ENCODE measurements at places on chromosomes 2 and 18.
A peak's percentile ranks its signal among the peaks of the same experiment; 100 is the strongest.

GRCh38 chr2:112600634-112601033 lies 16.2 kb downstream of the CHCHD5 start:
- H3K4me1 ChIP-seq: no peaks in the 10 kb centered on the region
- H3K27ac ChIP-seq: no peak overlapping the region
- H3K4me3 ChIP-seq: no peak overlapping the region

DNA sequence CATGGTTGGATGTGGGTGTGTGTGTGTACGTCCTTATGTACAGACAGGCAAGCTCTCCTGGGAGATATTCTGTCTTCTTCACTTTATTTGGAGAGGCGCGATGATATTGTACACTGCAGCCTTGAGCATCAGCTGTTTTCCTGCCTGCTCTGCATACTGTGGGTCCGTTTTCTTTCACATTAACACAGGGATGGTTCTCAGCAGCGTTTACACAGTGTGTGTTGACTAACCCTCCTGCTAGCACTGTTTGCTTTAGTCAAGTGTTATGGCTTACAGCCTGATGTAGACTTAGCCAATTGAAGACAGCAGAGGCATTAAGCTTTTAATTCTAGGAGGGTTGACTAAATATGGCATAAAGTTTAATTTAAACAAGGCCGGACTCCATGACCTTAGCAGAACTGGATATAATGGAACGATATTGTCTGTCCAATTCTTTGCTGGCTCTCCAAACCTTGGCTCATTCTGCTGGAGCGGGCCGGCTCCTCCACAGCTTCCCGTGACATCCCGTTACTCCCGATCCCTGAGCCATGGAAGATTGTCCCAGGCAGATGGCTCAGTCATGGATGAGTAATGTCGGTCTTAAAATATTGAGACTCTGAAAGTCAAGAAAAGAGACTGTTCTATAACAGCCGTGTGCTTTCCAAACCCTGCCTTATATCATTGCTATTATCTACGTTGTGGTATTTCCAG lies 134.7 kb downstream of the TPGS2 start:
- H3K36me3 ChIP-seq: no peaks in the 10 kb centered on the region
- no peak overlapping the region for H3K4me3 ChIP-seq
- H3K27me3 ChIP-seq: no peaks in the 10 kb centered on the region
- peaks cover 5% of the 10 kb centered on the region for H3K4me1 ChIP-seq
- peak; percentile 16 for DNase-seq
- no peak overlapping the region for H3K27ac ChIP-seq

DNA sequence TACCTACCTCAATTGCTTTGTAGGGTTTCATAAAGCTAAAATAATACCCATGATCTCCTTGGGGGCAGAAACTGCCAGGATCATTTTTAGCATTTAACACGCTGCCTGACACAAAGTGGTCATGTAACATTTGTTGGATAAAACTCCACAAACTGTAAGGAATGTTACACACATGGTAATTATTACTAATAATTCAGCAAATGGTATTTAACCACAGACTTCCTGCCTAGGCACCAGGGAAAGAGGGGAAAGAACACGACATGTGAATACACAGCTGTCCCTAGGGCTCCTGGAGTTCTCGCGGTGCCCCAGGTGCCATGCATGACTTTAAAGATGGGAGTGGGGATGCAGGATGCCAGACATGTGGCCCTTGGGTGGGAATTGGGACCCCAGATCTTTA lies 43.5 kb downstream of the ASAP2 start:
- H3K4me3 ChIP-seq: no peak overlapping the region
- no peaks in the 10 kb centered on the region for H3K27me3 ChIP-seq
- H3K27ac ChIP-seq: peak overlapping the region; percentile 1
- peaks cover 36% of the 10 kb centered on the region for H3K4me1 ChIP-seq
- H3K36me3 ChIP-seq: no peaks in the 10 kb centered on the region

DNA sequence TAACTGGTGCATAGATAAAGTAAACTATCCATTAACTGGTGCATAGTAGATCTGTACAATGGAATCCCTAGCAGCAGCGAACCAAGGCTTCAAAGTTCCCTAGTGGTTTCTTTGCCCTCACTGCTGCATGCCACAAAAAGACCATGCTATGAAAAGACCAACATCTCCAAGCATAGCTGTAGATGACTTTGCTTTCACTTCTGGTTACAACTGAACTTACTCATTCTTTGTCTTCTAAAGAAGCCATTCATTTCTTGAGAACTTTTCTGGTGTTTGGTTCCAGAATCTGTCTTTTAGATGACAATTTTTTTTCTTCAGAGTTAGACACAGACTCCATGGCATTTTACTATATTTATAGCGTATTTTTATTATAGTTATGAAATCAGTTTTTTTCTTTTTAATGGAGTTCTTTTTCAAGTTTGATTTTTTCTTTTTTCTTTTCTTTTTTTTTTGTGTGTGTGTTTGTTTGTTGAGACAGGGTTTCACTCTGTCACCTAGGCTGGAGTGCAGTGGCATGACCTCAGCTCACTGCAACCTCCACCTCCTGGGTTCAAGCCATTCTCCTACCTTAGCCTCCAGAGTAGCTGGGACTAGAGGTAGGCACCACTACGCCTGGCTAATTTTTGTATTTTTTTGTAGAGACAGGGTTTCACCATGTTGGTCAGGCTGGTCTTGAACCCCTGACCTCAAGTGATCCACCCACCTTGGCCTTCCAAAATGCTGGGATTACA lies 63.6 kb downstream of the SLC35F5 start:
- H3K36me3 ChIP-seq: no peaks in the 10 kb centered on the region
- DNase-seq: no peak
- no peaks in the 10 kb centered on the region for H3K27me3 ChIP-seq
- H3K27ac ChIP-seq: peak overlapping the region; percentile 82

DNA sequence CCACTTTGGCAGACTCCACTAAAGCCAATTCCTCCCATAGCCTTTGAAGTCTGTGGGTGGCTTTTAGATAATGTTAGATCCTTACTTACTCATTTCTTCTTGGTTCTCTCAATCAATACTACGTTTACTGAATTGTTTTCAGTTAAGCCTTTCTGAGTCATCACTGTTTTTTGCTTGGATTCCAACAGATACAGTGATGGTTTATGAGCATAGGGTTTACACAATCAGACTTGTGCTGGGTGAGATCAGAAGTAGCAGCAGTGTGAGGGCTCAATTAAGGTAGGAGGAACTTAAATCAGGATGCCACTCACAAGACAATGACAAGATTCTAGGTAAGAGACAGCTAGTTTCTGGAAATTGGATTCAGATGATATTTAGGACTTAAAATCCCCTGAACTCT lies 297.7 kb upstream of the DOK6 start:
- no peak for DNase-seq
- no peaks in the 10 kb centered on the region for H3K27me3 ChIP-seq
- no peak overlapping the region for H3K27ac ChIP-seq
- H3K4me1 ChIP-seq: no peaks in the 10 kb centered on the region
- no peak overlapping the region for H3K4me3 ChIP-seq

GRCh38 chr2:122007577-122007976 lies 252.1 kb downstream of the TSN start:
- no peak overlapping the region for H3K27ac ChIP-seq
- DNase-seq: no peak
- H3K4me3 ChIP-seq: no peak overlapping the region
- no peaks in the 10 kb centered on the region for H3K4me1 ChIP-seq
- no peaks in the 10 kb centered on the region for H3K27me3 ChIP-seq
- no peaks in the 10 kb centered on the region for H3K36me3 ChIP-seq

DNA sequence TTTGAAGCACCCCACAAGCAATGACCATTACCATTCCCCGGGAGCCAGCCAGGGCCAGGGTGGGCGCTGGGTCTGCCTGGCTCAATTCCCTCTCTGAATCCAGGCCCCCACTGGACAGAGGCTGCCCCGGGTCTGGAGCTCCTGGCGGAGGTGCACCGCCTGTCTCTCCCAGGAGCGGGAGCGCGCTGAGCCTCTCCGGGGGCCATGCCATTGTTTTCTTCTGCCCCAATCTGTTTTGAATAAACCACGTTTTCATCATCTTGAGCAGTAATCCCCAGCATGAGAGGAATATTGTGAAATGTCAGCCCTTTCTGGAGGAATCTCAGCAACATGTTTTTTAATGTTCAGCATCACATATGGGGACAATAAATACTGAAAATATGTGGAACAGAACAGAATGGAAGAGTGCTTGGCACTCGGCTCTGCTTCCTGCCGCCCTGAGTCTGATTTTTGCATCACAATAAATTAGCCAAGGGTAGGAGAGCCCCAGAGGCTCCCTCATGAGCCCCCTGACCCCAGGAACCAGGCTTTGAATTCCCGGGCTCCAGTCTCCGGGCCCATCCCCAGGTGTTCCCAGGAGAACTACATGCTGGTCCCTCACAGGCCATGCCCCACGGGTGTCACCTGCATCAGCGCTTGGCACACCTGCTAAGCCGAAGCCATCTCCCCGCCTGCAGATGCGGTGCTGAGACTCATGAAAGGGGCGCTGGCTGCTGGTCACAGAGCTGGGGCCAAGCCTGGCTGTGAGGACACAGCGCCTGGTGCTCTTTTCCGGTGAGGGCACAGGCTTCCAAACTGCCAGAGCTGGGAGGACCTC lies 88.8 kb downstream of the INHBB start:
- H3K36me3 ChIP-seq: no peaks in the 10 kb centered on the region
- H3K27ac ChIP-seq: no peak overlapping the region
- H3K4me3 ChIP-seq: no peak overlapping the region
- no peaks in the 10 kb centered on the region for H3K27me3 ChIP-seq
- no peaks in the 10 kb centered on the region for H3K4me1 ChIP-seq
- DNase-seq: no peak

DNA sequence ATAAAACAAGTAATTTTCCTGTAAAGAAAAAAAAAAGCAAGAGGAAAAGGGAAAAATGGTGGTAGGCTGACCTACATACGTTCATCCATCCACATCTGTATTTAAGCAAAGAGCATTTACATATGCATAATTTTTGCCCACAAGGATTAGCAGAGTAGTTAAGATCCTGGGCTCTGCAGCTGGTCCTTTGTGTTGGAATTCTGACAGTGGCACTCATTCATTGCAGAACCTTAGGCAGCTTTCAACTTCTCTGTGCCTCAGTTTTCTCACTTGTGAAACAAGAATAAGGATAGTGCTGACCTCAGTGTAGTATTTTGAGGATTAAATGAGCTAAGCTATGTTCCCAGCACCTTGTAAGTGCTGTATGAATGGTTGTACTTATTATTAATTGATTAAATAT lies 211.3 kb downstream of the ARL4C start:
- no peak overlapping the region for H3K27ac ChIP-seq
- no peaks in the 10 kb centered on the region for H3K4me1 ChIP-seq
- no peaks in the 10 kb centered on the region for H3K36me3 ChIP-seq
- H3K4me3 ChIP-seq: no peak overlapping the region
- no peak for DNase-seq

GRCh38 chr2:225090746-225091145 lies 48.5 kb upstream of the DOCK10 start:
- no peak overlapping the region for H3K4me3 ChIP-seq
- H3K36me3 ChIP-seq: no peaks in the 10 kb centered on the region
- no peak for DNase-seq
- no peak overlapping the region for H3K27ac ChIP-seq

DNA sequence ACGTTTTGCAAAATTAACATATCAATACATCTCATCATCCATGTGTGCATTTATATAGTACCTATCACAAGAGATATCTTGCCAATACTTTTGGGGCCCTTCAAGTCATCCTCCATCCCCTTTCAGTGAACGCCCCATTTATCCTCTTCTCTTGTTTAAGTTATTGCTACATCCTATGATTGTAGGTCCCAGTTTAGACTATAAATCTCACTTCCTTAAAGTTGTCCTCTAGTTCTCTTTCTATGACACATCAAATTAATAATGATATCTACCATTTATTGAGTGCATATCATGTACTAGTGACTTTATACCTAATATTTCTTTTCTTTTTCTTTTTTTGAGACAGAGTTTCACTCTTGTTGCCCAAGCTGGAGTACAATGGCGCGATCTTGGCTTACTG lies 28.8 kb upstream of the FBXO11 start:
- H3K4me1 ChIP-seq: no peaks in the 10 kb centered on the region
- H3K27me3 ChIP-seq: no peaks in the 10 kb centered on the region
- DNase-seq: no peak
- no peak overlapping the region for H3K4me3 ChIP-seq

- no peak overlapping the region for H3K4me3 ChIP-seq
- H3K27me3 ChIP-seq: peaks cover 29% of the 10 kb centered on the region
- peaks cover 12% of the 10 kb centered on the region for H3K4me1 ChIP-seq
- no peak overlapping the region for H3K27ac ChIP-seq
Measured at GRCh38 chr2:238851026-238851425, 3.1 kb downstream of the TWIST2 start.

GRCh38 chr2:67919490-67919889 lies 143.3 kb downstream of the C1D start:
- DNase-seq: no peak
- peaks cover 9% of the 10 kb centered on the region for H3K4me1 ChIP-seq
- no peaks in the 10 kb centered on the region for H3K36me3 ChIP-seq
- no peak overlapping the region for H3K4me3 ChIP-seq
- H3K27me3 ChIP-seq: no peaks in the 10 kb centered on the region

- no peaks in the 10 kb centered on the region for H3K36me3 ChIP-seq
- no peak overlapping the region for H3K4me3 ChIP-seq
- no peaks in the 10 kb centered on the region for H3K27me3 ChIP-seq
- H3K27ac ChIP-seq: no peak overlapping the region
- H3K4me1 ChIP-seq: peaks cover 3% of the 10 kb centered on the region
- DNase-seq: no peak
Measured at GRCh38 chr2:216989340-216990129, 129.7 kb upstream of the TNP1 start.

DNA sequence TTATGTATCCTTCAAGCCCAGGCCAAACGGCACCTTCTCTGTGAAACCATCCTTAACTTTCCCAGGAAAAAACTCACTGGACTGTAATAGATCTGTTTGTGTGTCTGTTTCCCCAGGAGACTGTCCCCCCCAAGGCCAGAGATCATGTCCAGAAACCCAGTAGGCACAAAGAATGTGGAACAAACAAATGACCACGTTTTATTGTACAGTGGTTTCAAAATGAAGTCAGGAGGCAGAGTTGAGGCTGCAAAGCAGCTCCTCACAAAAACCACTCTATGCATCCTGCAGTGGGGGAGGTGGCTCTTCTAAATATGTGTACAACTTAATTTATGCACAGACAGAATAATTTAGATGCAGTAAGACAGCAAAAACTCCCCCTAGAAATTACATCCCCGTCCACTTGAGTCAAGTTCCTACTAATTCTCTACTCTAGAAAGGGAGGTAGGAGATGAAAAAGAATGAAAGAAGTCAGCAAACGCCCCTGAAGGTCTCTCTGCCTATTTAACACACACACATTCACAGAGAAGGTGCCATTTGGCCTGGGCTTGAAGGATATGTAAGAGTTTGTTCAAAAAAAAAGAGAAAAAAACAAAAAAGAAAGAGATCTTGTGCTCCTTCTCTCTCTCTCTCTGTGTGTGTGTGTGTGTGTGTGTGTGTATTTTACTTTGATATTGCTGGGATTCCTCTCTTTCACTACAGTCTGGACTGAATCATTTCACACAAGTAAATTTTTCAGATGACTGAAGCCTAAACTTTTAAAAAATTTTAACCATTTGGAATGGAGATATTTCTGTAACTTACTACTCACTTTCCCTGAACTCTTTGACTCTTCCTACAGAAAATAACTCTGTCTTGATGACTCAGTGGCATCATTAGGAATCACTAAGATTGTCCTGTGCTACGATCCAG lies 19.5 kb downstream of the BCL2 start:
- peaks cover 57% of the 10 kb centered on the region for H3K4me1 ChIP-seq
- no peak for DNase-seq
- no peaks in the 10 kb centered on the region for H3K27me3 ChIP-seq
- H3K36me3 ChIP-seq: no peaks in the 10 kb centered on the region
- no peak overlapping the region for H3K4me3 ChIP-seq
- H3K27ac ChIP-seq: peak overlapping the region; percentile 79

- no peak for DNase-seq
- no peaks in the 10 kb centered on the region for H3K27me3 ChIP-seq
- no peak overlapping the region for H3K4me3 ChIP-seq
- no peaks in the 10 kb centered on the region for H3K4me1 ChIP-seq
Measured at GRCh38 chr2:144567745-144568144, 47.8 kb upstream of the ZEB2 start.

Measured in thyroid gland (tissue), 4 donors.